ENCODE measurements at places on chromosomes 6 and 20.

- DNase-seq = no peak
Measured at GRCh38 chr20:51326201-51326819, 216.2 kb downstream of the NFATC2 start.

GRCh38 chr6:169227116-169227515 is 26.5 kb downstream of the THBS2 start:
- DNase-seq = no peak

DNA sequence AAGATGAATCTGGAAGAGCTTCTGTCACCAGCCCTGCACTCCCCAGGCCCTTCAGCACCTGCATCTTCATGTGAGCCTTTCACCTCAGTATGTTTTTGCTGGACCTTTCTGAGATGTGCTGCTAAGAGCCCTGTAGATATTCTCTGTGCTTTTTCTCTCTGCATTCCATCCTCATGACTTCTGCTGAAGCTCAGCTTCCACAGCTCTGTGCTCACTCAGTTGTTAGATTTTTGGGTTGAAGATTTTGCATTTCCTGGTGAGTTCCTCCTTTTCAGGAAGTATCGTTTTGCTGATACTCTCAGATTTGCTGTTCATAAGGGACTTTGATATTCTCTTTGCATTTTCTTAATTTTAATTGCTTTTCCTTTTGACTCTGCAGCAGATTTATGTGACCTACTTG is 18.3 kb downstream of the KIAA1586 start:
- peak; percentile 17 for DNase-seq

DNA sequence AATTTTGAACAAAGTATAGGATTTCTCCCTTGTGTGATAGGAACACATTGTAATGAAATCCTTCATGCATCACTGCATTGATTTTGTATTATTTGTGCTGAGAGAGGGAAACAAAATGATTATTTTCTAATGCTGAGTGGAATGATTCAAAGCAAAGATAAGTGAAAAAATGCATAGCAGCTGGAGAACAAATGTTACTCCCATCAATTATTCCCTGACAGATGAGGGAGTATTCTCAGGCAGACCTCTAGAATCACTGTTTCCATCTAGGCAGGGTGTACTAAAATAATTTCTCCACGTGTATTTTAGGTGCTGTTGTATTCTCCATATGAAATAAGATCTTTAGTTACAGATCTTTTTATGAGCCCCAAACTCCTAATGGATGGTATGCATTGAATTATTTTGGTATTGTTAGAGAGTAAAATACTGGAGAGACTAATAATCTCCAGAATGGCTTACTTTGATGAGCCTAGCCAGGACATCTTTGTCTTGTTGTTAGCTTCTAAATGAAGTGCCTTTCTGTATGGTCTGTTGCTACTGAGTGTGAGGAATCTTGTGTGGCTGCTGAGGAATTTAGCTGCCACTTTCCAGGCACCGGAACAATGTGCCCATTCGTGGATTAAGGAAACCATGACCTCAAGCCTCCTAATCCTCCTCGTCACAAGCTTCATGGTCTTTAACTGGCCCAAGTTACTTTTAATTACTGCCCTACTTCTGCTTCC is 39.6 kb downstream of the RNF217 start:
- DNase-seq = no peak

DNA sequence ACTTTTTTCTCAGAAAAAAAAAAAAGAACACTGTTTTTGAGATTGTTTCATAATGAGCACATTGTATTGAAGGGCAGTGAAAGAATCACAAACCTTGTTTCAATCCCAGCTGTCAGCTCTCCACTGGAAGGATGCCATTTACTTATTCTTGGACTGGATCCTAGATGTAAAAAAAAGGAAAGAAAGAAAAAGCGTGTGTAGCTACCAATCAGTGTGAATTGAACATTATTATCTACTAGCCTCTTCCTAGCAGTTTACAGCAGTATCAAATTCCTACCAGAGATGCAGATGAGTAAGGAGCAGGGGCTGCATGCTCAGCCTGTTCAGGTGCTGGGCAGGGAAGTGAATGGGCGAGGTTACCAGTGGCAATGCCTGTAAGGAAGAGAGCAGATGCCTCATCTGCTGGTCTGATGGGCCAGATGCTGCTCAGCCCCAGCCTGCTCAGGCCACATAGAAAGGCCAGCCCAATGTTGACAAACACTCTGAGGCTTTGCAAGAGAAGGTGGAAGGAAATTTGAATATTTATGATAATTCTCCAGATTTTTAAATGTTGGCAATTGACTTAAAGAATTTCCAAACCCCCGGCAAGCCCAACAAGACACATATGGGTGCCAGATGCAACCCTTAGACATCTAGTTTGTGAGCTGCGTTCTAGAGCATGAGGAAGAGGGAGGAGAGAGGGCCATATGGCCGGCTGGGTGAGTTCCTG is 189.5 kb downstream of the IBTK start:
- DNase-seq = no peak

- DNase-seq = no peak
Measured at GRCh38 chr6:9540534-9541126, 874.2 kb downstream of the TFAP2A start.

All from AG04449 (cell line).